Activated T-helper 1 cell treated with Interleukin-2 at 50 U/mL for 16 hours (primary cell): ENCODE measurements at places on chromosomes 2 and 18.

GRCh38 chr2:9256147-9256546 lies 49.5 kb downstream of the ASAP2 start:
- DNase-seq = no peak

DNA sequence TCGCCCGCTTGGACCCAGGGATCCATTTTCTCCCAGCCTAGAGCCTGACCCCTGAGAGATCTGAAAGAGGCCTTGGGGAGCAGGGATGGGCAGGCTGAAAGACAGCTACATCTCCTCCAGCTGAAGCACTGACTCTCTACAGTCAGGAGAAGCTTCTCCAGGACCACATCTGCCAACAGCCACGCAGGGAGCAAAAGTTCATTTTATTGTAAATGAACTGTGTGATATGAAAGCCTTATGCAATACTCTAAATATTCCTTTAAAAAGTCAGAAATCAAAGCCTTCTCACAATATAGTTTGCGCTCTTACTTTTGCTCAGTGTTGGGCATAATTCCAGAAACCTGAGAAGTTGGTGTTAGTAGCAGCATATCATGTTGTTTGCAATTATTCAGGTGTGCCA lies 428.9 kb upstream of the RAB6C start:
- no peak for DNase-seq

- no peak for DNase-seq
Observed at GRCh38 chr2:25339791-25340180, 1.9 kb downstream of the DNMT3A start.

DNA sequence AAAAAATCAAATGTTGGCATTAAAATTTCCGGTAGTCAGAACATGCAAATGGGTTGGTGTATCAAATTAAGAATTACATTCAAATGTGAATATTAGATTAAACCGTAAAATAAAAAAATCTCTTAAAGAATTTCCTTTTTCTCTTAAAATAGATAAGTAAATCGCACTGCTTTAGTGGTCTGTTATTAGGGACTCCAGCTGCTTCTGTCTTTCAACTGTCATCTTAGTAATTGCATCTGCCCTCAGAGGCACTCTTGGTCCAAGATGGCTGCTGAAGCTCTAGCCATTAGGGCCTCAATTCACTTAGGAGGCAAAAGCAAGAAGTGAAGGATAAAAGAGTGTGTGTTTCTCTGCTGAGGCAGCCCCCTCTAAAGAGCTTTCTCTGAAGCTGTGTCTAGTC lies 132.4 kb downstream of the MGAT5 start:
- no peak for DNase-seq

GRCh38 chr2:201320701-201321100 lies 36.4 kb downstream of the FLACC1 start:
- no peak for DNase-seq

DNA sequence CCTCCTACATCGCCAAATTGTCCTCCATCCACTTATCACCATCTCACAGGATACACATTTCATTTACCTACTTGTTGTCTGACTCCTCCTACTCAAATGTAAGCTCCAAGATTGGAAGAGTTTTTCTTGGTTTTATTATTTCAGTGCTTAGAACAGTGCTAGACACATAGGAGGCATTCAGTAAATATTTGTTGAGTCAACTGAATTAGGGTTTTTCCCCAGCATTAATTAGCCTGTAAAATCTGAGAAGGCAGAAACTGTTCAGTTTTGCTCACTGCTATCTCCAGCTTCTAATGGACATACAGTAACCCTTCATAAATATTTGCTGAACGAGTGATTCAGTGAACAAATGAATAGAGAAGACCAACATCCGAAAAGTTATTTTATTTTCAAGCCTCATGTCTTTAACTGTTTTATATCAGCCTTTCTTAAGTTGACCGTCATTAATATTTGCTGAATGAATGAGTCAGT lies 800 bp downstream of the TTC21B start:
- no peak for DNase-seq

DNA sequence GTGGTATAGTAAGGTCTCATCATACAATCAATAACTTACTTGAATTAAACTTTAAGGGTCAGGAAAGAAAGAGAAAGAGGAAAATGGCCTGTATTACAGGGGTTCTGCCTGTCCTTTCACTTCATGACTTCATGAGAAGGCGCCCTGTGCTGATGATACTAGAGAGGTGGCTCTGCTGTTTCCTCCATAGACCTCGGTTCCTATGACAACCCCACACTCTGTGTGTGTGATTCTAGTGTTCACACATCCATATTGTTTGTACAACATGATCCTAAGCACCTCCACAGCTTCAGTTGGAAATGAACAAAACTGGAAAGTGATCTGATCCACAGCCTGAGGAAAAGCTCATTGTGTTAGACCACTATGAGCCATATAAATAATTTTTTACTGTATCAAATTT lies 7.0 kb upstream of the REEP1 start:
- DNase-seq = no peak

DNA sequence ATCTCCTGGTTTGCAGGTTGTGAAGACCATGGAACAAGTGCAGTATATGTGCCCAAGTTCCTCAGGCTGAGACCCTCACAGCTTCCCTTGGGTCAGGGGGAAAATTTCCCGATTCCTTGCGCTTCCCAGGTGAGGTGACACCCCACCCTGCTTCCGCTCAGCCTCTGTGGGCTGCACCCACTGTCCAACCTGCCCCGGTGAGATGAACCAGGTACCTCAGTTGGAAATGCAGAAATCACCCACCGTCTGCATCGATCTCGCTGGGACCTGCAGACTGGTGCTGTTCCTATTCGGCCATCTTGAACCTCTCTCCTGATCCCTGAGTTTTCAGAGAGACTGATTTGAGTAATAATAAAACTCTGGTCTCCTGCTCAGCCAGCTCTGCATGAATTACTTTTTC lies 30.6 kb downstream of the CHCHD5 start:
- no peak for DNase-seq

DNA sequence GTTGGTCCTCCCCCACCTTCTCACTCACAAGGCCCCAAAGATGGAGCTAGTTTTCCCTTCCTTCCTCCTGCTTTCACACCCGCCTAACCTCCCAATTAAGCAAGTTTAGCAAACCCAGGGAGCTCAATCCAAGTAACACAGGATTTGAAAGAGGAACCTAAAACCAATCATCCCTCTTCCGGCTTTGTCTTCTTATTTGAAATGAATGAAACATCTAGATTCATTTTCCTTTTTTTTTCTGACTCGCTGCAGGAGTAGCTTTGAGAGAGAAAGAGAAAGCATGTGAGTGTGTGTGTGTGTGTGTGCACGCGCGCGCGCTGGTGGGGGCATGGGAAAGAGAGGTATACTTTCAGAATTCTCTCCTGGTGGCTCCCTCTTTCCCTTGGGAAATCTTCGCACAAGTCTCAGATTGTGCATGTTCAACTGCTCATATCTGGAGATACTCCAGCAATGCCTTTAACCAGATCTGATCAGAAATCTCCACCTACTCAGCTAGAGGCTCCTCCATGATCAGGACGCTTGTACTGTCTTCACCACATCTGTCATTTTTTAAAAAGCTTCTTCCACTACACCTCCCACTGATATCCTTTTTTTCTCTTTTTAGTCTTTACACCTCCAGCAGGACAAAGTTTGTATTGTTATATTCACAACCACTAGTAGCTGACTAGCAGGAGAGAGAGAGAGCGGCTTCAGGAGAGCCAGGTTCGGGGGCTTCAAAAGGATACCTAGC lies 1.7 kb downstream of the SLC8A1 start:
- DNase-seq = no peak

DNA sequence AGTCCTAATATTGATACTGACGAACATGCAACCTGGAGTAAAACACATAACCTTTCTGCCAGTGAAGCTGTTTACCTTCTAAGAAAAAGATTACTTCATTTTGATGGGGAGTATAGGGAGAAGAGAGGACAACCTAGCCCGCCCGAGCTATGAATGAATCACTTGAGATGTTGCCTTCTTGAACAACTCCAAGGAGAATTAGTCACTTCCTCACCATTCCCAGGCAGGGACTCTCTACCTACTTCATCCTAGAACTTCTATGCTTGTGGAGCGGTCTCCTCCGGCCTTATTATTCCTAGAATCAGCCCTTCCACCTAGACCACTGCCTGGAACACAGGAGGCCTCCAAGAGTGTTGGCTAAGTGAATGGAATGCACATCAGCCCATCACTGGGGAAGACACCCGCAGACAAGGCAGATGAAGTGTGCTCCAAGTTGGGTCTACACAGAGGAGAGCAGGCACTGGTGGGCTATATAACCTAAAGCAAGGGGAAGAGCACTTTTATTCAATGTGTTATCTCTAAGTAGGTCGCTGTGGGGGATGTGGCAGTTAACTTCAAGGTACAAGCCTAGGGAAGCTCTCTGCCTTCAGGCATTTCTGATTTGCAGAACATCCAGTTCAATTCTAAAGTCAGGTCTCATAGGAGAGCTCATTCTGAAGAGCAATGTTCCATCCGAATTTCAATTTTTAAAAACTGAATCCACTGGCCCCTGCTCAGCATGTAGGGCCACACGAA lies 57.4 kb downstream of the STK39 start:
- DNase-seq = no peak

GRCh38 chr18:9608298-9608697 lies 6.1 kb downstream of the PPP4R1 start:
- DNase-seq = no peak

GRCh38 chr18:34942975-34943374 lies 98.2 kb upstream of the MAPRE2 start:
- DNase-seq = no peak

- no peak for DNase-seq
Observed at GRCh38 chr2:75186821-75187220, 12.5 kb downstream of the TACR1 start.

- DNase-seq = no peak
Observed at GRCh38 chr2:54468673-54469072, 12.5 kb downstream of the SPTBN1 start.

DNA sequence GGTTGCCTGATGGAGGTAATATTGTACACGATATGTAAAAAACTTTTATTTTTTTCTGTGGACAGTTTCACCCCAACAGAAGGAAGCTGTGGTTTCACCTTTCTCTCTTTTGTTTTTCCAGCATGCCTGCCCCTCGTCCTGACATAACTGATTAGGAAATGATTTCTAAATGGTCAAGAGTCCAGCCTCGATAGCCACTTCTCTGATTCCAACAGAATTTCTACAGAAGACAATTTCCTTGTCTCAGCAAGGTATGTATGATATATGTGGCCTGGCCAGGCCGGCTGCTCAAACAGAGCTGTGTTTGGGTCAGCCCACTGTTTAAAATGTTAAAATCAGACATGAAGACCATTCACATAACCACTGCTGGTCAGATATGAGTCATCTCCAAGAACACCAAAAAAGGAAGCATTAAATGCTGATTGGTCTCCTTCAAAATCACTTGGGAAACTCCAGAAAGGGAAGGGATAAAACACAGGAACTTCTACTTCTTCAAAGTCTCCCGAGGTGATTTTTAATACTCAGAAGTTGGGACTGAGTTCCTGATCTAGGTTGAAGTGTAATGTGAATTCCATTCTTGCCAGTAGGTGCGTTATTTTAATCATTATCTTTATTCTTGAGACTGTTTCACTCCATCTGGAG lies 22.3 kb downstream of the ATP8B1 start:
- DNase-seq = no peak

DNA sequence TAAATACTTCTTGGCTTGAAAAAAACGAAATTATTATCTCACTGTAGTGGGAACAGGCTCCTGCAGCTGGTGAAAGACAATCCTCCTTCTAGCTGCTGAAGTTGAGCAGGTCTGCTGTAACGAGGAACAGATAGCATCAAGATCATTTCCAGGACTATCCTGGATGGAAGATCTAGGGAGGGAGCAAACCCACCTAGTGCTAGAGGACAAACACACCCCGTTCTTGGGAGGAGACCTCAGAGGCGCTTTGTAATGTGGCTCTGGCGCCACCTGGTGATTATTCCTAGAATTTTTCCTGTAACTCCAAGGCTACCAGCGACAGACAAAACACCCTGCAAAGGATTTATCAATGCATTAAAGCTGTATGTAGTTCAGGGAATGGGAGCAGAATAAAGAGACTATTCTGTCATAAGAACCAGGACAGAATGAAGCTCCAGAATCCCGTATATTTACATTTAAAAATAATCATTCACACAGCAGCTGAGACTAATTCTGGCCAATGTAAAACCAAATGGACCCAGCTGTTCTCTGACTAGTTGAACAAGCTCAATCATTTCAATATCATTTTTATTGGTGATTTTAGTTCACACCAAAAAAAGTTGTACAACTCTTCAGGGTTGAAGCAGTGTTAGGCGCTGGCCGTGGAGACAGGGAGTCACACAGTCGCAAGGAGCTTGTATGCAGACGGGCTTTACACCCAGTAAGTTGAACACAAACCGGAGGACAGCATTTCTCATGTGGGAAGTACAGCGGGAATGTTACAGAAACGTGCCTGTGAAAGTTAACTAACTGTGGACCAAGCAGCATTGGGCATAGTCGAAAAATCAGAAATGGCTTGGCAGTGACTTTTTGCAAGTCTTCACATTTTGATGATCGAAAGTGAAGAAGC lies 290.3 kb downstream of the TRIB2 start:
- DNase-seq = peak; percentile 22

- DNase-seq = no peak
Observed at GRCh38 chr2:221883976-221884375, 311.9 kb upstream of the EPHA4 start.

DNA sequence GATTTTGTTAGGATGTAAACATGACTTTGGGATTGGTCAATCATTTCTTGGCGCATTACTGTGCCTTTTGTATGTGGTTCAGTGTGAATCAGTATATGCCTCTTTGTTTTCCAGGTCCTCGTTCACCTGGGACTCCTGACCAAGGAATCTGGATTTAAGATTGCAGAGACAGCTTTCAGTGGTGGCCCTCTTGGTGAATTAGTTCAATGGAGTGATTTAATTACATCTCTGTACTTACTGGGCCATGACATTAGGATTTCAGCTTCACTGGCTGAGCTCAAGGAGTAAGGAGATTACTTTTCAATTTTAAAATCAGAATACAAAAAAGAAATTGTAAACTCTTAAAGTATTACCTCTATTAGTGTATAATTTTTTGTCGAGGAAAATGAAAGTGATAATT lies 87.6 kb downstream of the MGAT5 start:
- DNase-seq = no peak

GRCh38 chr2:190270298-190270697 lies 49.3 kb downstream of the HIBCH start:
- DNase-seq = no peak

DNA sequence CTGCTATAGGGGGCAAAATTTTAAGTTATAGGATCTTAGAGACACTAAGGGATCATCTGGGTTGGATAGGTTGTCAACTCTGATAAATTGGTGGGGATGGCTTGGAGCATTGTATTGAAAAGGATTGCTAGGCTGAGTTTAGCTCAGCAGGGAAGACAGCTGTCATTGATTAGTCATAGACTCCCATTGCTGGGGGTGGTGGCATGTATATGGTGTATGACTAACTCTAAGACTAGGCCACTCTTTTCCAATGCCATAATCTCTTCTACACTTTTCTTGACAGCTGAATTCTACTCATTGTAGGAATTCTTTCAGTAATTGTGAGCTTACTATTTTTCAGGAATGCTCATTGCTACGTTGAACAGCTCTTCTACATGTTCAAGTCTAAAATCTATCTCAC lies 81.3 kb upstream of the PELI1 start:
- no peak for DNase-seq

DNA sequence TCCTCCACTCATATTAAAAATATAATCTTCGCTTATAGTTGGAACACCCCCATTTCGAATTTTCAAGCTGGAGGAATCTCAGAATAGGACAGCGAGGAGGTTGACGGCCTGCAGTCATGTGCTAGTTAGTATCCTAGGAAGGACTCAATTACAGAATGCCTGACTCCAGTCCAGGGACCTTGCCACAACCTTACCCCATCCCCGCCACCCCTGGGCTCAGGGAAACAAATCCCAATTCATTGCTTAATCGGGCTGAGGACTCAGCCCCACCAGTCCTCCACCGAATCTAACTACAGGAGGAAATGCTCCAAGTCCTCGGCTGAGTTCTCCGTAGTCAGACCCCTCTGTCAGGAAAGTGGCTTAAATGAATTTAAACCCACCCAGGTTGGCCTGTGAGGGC lies 31.7 kb upstream of the ZBTB7C start:
- DNase-seq = no peak
